ENCODE measurements at places on chromosomes 6 and 20.

DNA sequence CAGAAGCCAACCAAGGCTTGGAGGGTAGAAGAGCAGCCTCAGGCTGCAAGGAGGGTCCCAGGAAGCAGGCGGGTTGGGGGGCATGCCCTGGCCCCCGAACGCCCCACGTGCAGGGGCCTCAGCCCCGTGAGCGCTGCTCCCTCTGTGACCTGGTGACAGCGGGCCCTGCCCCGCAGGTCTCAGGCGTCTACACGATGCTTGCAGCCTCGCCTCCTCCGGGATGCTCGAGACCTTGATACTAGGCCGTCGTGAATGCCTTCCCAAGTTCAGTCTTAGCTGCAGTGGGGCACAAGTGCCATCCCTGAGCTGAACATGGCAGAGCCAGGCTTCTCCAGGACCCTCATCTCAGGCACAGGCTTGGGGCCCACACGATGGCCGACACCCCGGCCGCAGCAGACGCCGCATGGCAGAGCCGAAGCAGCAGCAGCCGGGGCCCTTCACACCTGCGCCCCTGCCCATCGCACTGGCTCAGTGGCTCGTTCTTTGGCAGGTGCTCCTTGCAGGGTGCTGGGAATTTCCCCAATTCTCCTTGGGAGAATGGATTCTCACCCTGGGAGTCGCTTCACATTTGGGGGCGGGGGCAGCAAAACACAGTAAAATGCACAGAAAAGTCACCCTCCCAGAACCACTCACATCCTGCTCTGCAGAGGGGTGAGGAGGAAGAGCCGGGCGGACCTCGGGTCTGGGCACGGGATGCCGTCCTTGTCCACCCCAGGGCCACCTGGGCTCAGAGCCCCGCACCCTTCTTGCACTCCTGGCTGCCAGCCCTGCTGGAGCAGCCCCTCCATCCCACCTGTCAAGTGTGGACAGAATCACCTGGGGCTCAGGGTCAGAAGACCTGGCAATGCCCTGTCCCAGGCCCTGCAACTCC is 161.8 kb downstream of the DLL1 start:
- no peak for DNase-seq

DNA sequence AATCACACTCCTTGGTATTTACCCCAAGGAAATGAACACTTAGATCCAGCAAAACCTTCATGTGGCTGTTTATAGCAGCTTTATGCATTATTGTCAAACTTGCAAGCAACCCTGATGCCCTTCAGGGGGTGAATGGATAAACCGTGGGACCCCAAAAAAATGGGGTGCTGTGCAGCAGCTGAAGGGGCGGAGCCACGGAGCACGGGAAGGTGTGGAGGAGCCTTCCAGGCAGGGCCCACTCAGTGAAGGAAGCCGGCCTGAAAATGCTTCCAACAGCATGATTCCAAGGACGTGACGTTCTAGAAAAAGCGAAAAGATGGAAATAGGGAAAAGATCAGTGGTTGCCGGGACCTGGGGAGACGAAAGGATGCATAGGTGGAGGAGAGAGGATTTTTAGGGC is 25.6 kb upstream of the FRMD1 start:
- DNase-seq, result no peak

GRCh38 chr6:69622924-69623323 is 173.9 kb downstream of the LMBRD1 start:
- DNase-seq, result no peak

DNA sequence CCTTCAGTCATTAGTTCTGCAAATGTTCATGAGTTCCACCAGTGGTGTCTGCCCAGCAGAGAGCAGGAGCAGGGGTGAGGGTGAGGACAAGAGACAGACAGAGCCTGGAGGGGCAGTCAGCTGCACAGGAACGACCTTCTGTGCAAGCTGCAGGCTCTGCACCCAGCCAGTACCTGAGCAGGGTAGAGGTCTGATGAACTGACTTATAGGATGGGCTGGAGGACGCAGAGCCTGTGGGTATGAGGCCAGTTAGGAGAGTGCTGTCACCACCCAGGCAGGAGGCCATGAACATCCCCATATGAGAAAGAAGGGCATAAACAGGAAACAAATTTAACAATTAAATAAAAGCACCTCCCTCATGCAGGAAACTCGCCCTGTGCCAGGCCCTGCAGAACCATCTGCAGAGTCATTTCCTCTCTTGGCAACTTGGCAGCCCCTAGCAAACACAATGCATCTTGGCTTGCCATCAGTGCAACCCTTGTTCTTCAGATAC is 17.9 kb downstream of the C6orf15 start:
- no peak for DNase-seq

DNA sequence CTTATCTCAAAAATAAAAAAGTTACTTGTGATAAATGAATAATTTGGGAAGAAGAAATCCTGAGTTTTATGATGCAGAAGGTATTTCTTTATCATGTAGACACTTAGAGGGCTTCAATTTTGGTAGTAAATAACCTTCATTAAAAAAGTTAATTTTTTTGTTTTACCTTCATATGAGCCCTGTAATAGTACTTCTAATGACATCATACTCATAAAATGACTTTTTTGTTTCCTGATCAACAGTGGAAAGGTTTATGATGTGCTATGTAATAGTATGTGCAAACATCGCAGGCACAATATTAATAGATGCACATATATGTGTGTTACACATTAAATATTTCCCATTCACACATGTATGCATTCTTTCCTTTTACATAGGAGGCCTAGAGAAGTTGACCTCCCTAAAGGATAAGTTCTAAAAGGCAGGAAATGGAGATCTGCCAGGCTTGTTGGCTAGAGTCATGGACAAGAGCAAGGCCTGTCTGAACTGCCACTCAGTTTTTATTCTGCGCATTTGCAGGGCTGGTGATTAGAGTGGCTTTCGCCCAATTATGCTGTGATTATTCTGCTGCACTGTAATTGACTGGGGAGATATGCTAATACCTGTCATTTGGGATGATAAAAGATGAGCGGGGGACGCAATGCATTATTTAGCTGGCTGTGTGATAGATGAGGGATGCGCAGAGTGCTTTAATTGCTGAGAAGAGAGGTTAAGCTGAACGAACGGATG is 272.6 kb downstream of the TMEM242 start:
- DNase-seq, result no peak

DNA sequence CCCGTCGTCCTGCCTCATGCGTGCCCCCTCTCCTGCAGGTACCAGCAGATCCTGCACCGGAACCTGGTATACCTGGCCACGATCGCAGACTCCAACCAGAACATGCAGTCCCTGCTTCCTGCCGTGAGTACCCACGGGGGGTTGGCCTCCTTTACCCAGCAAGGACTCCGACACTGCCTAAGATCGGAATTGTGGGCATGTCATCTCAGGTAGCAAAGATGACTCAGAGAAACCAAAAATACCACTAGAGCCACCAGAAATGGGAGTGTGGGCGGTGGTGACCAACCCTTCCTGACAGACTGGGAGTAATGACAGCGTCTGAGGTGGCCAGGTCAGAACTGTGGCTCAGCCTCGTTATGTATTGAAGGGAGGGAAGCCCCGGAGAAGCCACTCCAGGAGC is 16.3 kb downstream of the SS18L1 start:
- peak; percentile 59 for DNase-seq

GRCh38 chr6:68975064-68975463 is 340.0 kb downstream of the ADGRB3 start:
- DNase-seq, result no peak

DNA sequence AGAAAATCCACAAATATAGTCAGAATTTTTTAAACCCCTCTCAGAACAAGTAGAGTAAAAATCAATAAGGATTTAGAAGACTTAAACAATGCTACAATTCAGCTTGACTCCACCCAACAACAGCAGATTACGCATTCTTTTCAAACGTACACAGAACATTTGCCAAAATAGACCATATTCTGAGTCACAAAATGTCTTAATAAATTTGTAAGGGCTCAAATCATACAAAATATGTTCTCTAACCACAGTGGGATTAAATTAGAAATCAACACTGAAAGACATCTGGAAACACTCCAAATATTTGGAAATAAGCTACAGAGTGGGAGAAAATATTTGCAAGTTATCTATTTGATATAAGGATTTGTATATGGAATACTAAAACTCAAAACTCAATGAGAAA is 164.2 kb upstream of the AKAP12 start:
- no peak for DNase-seq

DNA sequence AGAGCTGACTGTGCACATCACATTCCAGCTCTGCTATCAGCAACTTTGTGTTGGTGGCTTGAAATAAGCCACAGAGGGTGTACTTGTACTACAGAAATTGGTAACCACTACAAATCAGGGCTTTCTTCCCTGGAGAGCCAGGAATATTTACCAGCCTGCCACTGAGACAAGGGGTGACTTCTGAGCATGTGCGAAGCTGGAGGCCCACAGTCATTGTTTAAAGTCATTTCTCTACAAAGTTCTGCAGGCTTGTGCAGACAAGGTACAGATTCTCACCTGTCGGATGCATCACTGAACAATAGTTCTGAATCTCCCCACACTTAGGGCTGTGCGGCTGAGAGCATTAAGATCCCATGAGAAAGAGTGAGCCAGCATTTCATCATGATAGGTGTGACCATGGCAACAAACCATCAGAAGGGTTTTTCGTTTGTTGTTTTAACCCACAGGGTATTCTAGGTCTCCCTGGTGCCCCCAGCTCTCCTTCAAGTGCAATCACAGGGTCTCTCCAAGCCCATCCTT is 292.8 kb downstream of the CDC5L start:
- DNase-seq, result no peak

- peak; percentile 36 for DNase-seq
These were observed 25.9 kb upstream of the GTSF1L start for GRCh38 chr20:43752561-43753301.

DNA sequence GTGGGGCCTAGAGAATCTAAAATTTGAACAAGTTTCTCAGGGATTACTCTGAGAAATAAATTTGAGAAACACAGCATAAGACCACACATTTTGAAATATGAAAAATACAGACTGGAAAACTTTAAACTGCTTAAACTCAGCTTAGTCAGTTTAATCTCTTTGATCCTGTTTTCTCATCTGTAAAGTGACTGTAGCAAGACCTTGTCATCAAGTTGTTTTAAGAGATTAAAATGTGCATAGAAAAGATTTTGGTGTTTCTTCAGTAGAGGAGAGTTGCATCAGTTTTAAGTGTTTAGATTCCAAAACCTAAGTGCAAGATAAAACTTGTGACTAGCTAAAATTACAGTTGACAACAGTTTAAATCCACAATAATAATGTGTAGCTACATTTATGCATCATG is 8.1 kb upstream of the BCKDHB start:
- DNase-seq, result no peak

GRCh38 chr6:109610590-109610989 is 80.4 kb downstream of the AK9 start:
- no peak for DNase-seq

DNA sequence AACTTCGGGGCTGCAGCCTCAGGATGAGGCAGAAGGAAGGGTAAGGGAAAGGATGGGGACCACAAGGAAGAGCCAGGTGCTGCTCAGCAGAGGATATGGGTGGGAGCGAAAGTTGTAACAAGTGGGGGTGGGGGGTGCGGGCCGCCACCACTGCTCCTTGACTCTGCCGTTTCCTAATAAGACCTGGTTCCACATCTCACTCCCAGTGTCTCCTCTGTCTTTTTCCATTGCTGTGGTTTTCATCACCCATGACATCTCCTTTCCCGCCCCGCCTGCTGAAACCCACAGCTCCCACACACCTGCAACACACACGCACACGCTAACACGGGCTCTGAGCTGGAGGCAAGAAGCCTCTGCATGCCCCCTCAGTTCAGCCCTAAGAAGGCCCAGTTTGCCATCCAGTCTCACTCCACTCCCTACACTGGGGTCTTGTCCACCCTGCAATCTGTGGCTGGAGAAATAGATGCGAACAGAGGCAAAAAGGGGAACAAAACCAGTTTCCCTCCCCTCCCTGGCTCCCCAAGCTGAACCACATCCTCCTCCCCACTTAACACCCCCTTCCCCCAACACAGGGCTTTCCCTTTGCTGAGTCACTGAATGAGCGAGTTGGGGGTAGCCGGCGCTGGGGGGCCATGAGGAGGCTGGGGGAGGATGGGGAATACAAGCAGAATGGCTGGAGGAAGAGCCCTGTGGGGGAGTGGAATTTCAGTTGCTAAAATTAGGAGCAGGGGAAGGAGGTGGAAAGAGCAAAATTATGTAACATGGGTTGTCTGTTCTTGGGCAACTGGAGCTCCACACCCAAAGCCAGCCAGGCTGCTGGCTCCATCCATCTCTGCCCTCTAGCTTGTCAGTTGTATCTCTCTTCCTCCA is 11.5 kb downstream of the NFKBIL1 start:
- no peak for DNase-seq

DNA sequence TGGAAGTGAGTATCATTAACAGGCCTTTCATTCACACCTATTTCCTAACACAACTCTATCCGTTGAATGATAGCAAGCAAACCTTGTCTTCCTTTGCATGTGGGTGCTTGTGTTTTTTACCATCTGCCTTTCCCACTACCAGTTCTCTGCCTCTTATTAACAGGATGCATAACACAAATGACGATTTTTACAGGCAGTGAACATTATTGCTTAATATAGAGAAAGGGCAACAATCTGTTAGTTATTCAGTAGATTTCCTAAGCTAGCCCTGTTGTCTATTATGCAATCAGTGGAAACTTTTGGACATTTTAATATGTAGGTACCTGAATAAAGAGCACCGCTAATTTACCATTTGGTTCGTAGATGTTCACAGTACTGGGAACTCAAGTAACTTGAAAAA is 348.8 kb upstream of the PLCB4 start:
- DNase-seq, result no peak

DNA sequence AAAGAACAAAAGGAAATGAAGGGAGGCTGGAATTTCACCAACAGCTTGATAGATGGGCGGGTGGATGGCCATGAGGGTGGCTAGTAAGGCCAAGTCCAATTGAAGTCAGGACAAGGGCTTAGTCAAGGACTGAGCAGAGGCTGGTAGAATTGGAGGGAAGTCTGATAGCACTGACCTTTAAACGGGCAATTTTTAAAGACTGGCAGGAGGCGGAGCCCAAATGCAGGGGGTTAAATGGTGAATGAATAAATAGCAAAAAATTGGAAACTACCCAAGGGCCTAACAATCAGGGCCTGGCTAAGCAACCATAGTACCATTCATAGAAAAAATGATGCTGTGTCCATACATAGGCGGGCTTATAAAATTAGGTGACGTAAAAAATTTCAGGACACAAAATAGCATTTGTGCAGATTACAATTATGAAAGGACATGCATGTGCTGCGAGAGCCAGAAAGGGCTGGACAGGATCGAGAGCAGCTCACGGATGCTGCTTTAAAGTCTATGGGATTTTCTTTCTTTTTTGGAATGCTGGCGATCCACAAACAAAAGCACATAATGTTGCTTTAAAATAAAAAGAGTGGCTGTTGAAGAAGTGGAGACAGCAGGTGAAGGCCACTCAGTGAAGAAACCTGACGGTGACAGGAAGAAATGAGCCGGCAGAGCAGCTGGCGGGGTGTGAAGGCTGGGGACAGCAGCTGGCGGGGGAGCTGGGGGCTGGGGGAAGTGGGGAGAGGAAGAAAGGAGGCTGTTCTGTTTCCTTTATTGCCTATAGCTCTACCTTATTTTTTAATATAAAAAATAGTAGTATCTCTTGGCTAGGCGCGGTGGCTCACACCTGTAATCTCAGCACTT is 42.8 kb upstream of the TAF8 start:
- DNase-seq, result no peak

All from stimulated activated CD4-positive, alpha-beta T cell treated with anti-CD3 and anti-CD28 coated beads, Interleukin-4, amount 100 ng/mL, for 48 hours (primary cell).